ENCODE measurements at places on chromosomes 11 and 22.
A peak's percentile ranks its signal among the peaks of the same experiment; 100 is the strongest.

DNA sequence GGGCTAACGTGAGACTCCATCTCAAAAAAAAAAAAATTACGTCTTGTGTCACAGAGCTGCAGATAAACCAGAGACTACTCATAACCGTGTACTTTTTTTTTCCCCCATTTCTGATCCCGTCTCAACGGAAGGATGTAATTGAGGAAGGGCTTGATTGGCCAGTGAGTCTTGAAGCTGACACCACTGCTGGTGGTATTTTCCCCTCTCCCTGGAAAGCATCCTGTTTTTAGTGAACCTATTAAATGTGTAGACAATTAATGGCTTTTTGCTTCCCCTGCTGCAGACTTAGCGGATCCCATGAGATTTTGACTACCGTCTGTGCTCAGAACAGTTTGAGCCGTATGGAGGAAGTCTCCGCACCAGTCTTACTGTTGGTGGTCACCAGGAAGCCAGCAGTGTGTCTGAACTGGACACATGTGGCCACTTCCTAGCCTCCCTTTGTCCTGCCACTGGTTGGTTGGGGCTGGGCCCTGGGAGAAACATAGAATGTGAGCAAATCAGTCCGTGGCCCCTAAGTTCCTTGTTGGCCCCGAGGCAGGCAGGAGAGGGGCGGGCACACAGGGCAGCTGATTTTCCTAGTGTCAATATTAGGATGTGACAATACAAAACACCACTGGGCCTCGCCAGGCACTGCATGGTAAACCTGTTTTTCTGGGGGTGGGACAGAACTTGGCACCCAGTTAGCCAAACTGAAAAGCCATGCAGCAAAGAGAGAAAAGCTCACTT lies 3.1 kb downstream of the BIK start:
- no peak for DNase-seq

GRCh38 chr11:77095551-77096490 lies 6.8 kb upstream of the OMP start:
- DNase-seq: no peak

DNA sequence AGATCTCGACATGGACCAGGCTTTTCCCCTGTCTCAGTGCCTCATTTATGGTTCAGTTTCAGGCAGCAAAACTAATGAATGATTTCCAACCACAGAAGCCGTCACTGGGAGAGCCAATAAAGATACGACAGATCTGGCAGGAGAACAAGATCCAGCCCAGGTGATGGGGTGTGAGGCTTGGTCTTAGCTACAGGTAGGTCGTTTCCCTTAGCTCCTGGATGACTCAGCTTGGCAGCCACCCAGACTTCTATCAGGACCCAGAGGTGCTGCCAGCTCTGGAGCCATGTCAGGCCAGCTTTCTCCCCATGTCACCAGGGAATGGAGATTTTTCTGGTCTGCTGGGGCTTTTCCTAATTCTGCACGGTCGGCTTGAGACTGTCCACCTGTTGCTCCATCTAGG lies 36.3 kb upstream of the APOBEC3A start:
- DNase-seq: no peak

- DNase-seq: no peak
Observed at GRCh38 chr11:19894404-19894803, 181.8 kb downstream of the NAV2 start.

DNA sequence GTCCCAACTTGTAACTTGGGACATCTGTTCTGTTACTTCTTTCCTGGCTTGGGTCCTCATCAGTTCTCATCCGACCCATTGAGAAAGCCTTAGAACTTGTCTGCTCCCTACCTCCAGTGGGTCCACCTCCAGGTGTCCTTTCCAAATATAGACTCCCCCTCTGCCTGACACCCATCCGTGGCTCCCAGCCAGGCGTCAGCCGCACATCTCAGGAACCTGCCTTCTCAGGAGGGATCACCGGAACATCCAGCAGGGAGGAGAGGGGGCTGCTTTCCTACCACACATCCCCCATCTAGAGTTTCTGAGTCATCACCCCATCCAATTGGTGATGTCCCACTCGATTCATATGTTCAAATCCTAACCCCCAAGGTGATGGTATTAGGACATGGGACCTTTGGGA lies 36.5 kb downstream of the C11orf91 start:
- DNase-seq: no peak

GRCh38 chr22:41555325-41555982 lies 5.4 kb upstream of the CSDC2 start:
- DNase-seq: no peak

GRCh38 chr11:32899438-32899837 lies 6.8 kb downstream of the QSER1 start:
- DNase-seq: no peak

DNA sequence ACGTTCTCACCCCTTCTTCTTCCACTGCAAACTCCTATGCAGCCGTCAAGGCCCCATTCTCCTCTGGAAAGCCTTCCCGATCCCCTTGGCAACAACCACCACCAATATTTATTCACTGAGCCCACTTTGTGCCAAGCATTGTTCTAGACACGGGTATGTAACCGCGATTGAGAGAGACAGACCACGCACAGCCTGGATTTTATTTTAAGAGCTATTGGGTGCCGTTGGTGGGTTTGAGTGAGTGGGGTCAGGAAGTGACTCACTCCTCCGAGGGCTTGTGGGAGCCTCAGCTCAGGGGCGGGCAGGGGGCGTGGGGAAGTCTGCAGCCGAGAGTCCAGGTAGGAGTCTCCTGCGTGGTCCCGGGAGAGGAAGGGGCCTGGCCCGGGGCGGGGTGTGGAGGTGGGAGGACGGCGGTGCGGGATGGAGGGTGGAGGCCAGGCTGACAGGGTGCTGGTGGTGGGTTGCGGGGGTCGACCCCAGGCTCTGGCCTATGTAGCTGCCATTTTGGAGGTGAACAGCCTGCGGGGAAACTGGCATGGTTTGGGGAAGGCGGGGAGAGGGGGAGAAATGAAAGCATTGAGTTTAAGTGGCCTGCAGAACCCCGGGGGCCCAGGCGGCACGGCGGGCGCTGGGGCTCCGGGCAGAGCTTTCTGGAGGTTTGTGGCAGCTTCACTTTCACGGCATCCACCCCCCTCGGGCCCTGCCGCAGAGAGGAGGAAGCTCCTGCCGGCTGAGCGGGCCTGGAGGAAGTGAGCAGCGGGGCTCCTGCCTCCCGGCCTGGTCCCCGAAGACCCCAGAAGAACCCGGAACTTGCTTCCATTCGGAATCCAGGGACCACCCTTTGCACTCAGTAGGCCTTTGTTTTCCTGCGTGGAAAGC lies 547 bp downstream of the PARVG start:
- DNase-seq: peak; percentile 68

GRCh38 chr11:123527526-123527925 lies 97.5 kb downstream of the GRAMD1B start:
- DNase-seq: no peak

GRCh38 chr11:69443968-69444364 lies 37.5 kb upstream of the LINC01488 start:
- DNase-seq: no peak

DNA sequence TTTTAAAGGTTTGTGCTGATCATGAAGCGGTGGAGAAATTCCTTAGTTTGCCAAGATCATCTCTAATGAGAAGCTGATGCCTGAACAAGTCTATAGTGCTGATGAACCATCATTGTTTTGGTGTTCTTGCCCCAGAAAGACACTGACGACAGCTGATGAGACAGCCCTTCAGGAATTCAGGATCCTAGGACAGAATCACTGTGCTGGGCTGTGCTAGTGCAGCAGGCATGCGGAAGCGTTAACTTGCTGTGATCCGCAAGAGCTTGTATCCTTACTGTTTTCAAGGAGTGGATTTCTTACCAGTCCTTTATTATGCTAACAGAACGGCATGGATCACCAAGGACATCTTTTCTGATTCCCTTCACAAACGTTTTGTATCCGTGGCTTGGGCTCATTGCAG lies 104.1 kb downstream of the TBC1D22A start:
- no peak for DNase-seq

DNA sequence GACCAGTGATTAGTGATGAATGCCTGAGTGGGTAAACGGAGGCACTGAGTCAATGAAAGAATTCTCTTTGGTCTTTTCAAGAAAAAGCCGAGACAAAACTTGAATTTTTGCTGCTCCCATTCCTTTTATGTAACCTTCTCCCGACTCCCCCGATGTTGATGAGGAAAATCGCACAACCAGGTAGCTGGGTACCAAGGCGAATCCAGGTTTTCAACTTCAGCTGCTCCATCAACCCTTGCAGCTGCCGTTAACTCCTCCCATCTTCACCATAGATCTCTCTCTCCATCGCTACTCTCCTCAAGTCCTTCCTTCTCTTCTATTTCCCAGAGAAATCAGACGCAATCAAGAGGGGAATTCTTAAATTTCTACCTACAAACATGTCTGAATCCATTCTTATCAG lies 611 bp upstream of the USP2 start:
- DNase-seq: no peak

DNA sequence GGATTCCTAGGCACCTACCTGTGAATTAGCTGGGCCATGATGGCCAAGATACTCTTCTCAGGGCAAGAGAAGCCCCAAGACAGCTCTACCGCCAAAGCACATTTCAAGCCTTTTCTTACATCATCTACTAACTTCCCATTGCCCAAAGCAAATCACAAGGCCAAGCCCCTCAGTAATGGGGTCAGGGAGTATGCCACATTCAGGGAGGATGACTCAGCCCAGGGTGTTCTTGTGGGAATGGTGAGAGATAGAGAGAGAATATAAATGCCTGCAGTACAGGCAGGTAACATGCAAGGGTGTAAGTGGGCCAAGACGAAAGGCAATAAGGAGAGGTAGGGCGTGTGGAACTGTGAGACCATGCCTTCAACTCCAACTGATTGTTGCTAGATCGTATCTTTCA lies 162.5 kb upstream of the ISX start:
- no peak for DNase-seq

GRCh38 chr11:119835753-119836152 lies 106.8 kb upstream of the NECTIN1 start:
- DNase-seq: no peak

DNA sequence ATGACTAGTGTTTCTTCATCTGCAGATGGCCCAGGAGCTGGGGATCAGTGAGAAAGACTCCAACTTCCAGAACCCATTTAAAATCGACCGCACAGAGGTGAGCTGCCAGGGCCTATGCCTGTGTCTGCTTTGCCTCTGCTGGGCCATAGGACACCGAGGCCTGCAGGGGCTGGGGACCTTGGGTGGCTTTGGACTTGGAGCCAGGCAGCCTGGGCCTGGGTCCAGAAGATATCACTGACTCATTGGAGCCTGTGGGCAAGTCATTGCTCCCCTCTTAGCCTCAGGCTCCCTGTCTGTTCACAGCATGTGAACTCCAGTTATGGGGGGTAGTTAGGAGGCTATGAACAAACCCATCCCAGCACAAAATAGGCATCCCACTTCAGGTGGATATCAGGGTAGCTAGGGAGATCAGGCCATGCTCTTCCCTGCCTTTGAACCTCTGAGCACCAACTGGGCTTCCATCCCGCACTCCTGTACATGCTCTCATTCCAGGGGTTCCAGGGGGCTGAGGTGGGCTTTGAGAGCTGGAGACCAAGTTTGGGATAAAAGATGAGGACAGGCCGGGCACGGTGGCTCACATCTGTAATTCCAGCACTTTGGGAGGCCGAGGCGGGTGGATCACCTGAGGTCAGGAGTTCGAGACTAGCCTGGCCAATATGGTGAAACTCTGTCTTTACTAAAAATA lies 13.4 kb downstream of the CCDC134 start:
- DNase-seq: no peak

DNA sequence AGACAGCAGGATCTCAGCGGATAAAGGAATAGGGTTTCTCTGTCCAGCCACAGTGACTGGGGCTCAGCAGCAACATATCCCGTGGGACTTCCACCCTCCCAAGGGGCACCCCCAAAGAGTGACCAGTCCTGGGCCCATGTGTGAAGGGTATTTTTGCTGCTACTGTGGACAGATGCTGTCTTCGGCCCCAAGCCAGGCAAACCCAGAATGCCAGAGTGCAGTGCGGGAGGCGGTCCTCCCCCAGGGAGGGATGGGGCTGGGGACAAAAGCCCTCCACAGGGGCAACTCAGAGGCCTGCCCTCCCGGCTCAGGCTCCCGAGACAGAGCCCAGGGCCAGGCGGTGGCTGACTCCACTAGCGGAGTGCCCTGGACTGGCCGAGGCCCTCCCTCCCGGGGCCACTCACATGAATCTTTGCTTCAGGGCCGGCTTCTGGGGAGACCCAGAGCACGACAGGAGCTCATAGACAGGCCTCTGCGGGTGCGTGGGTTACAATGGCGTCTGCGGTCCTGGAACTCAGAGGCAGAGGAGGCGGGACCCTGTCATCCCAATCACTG lies 34.7 kb upstream of the WNT7B start:
- DNase-seq: no peak

DNA sequence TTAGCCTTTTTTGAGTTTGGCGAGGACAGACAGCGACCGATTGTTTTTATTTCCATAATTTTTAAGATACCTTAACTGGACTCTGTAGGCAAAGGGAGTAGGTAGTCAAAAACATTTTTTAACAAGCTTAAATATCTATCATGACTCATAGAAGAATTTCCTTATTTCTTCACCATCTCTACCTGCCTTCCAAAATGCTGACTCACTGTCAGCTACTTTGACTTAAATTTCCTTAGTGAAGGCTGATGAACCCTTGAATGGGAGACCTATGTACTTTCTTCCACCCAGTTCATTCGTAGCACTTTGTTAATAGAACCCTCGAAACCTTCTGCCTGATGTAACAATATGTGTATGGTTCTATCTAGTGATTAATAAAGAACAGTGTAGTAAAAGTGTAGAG lies 1.1 kb upstream of the MTMR2 start:
- DNase-seq: no peak

DNA sequence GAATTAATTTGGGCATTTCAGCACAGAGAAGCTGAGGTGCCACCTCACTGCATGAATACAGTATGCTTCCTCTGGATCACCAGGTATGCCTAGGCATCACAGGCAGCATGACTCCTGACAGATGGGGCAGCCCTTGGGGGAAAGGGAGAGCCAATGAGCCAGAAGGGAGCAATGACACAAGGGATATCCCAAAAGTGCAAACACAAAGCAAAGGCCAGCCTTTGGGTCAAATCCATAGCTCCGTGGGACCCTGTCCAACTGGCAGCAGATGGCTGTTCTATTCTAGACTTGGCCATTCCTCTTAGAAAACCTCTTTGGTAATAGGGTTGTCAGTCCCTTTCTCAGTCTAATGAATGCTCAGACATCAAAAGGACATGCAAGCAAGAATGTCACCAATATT lies 73.3 kb downstream of the SERGEF start:
- no peak for DNase-seq

- DNase-seq: no peak
Observed at GRCh38 chr11:129932381-129933067, 37.1 kb upstream of the NFRKB start.
